AG09309 (cell line): ENCODE measurements at places on chromosomes 5 and 9.

- no peak for DNase-seq
Measured at GRCh38 chr5:164355267-164355830, 849.9 kb downstream of the MAT2B start.

DNA sequence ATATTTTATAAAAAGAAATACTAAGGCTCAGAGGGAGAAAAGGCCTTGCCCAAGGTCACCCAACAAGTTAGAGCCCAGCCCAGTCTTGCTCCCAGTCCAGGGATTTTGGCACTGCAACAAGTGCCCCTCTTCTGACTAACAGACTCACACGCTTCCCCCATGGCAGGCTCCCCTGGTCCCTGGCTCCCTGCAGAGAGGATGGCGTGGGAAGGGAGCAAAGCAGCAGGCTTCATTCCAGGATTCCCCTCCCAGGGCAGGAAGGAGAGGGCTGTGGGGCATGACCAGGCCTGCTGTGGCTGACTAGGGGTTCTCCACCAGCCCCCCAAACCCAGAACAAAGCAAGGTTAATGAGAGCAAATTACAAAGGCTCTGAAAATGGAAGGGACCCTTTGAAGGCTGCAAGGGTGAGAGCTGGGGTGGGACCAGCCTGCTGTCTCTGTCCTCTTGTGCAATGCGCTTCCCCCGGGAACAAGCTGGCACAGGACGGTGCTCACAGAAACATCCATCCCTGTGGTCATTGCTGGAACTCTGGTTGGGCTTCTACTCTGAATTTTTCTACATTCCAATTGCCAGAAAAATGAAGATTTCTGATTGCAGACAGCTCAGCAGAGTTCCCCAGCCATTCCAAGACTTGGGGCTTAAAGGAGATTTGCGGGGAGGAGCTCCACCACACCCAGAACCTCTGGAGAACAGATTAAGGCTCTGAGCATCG is 37.1 kb upstream of the FAT2 start:
- DNase-seq, result peak; percentile 25

- no peak for DNase-seq
Measured at GRCh38 chr9:38318759-38319495, 73.6 kb upstream of the ALDH1B1 start.

GRCh38 chr9:22008717-22009505 is at the start of gene CDKN2B:
Gene CDKN2B (minus strand): TSS chr9:22009305. CDS start chr9:22008953, 352 bp downstream.
- peak; percentile 87 for DNase-seq

DNA sequence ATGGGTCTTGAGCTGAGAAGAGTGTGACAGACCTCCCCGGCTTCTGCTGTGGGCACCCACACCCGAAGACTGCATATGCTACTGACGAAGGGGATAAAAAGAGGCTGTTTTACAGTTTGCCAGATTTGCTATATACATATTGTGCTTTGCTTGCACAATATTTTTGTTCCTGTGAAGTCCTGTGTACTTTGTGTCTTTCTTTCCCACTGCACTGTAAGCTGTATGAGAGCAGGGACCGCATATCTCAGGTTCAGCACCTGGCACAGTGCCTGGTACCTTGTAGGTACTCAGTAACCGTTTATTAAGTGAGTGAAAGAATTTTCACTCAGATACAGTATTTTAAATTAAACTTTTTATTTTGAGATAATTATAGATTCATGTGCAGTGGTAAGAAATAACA is 8.2 kb upstream of the GARNL3 start:
- no peak for DNase-seq

- DNase-seq, result no peak
Measured at GRCh38 chr9:127081250-127082185, 40.9 kb downstream of the ANGPTL2 start.

DNA sequence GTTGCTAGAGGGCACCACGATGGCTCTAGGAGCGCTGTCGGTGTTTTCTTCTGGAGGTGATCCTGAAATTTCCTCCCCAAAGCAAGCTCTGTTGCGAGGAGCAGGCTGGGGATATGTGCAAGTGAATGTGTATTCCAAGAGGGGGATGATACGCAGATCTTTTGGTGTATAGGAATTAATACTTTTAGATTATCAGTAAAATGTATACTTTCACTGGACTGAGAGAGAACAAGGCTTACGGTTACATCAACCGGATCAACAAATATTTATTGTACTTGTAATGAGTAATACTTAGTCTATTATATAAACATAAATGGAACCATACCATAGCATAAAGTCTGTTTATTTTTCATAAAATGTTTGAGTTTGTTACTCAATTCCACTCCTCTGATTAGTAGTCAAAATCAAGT is 632 bp upstream of the PRKAA1 start:
- DNase-seq, result no peak

- DNase-seq, result peak; percentile 71
Measured at GRCh38 chr5:122723606-122724352, 51.1 kb upstream of the SNX2 start.

DNA sequence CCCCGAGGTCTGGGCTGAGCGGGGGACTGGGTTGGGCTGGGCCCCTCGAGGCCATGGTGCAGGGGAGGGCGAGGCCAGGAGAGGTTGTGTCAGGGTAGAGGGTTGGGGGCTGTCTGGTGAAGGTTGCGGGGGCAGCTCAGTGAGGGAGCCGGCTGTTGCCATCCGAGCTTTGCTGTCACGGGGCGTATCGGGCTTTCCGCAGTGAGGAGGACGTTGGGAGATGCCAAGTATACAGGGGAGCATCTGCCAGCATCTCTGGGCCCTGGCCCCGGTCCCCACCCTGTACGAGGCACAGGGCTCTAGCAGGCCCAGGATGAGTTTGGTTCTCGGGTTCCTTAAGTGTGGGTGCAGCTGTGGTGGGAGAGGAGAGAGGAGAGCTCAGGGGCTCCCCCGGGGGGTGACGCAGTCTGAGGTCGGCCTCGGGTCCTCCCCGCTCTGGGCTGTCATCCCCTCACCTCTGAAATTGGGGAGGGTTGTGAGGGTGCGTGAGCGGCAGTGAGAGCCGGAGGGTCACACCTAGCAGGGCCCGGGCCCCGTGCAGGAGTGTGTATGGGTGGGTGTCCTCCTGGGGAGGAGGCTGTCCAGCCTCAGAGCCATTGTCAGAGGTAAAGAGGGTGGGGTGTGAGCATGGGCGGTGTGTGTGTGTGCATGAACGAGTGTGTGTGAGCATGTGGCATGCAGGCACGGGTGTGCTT is 87.3 kb downstream of the COL5A1 start:
- DNase-seq, result no peak

- no peak for DNase-seq
Measured at GRCh38 chr5:117177302-117177701, 602.7 kb upstream of the SEMA6A start.

GRCh38 chr5:126137891-126138280 is 285.3 kb upstream of the GRAMD2B start:
- no peak for DNase-seq

DNA sequence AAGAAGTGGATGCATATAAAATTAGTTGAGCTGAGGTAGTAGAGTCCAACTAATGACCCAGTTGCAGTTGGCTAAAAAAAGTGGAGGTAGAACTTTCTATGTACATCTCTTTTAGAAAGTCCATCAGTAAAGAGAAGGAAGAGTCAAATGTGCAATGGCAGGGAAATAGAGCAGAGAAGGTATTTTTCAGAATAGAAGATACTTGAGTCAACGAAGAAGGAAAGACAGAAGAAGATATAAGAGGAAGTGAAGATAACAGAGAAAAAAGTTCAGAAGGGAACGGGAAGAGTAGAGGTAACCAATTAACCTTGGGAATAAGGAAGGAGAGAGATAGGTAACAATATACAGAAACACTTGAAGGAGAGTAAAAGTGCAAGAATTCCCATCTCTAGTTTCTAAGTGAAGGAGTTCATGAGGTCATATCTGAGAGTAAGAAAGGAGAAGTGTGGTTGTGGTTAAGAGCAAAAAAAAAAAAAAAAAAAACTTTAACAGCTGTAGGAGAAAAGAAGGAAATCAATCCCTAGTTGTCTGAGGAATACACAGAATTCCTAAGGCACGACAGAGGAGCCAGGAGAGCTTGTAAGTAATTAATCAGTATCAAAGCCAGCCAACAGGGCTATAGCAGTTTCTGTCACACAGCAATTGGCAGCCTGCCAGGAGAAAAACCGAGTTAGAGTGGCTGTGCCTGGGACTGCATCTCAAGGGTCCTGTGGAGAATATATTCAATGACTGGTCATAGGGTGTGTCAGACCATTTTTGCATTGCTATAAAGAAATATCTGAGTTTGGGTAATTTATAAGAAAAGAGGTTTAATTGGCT is 61.0 kb downstream of the ARL15 start:
- no peak for DNase-seq

DNA sequence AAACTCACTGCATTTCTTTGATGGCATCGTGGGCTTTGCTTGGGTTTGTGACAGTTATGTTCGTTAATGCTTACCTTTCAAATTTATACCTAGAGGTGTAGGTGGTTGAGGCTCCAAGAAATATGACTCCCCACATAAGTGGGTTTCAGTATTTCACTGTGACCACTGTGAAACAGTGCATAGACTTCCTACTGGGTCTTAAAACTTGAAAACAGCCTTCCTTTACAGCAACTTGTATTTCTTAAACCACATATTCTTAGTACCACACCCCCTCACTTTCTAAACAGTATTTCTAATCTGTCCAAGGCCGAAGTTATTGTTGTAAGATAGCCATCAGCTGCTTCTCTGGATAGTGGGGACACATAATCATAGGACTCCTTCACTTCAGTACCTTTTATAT is 48.3 kb downstream of the TMEFF1 start:
- no peak for DNase-seq

DNA sequence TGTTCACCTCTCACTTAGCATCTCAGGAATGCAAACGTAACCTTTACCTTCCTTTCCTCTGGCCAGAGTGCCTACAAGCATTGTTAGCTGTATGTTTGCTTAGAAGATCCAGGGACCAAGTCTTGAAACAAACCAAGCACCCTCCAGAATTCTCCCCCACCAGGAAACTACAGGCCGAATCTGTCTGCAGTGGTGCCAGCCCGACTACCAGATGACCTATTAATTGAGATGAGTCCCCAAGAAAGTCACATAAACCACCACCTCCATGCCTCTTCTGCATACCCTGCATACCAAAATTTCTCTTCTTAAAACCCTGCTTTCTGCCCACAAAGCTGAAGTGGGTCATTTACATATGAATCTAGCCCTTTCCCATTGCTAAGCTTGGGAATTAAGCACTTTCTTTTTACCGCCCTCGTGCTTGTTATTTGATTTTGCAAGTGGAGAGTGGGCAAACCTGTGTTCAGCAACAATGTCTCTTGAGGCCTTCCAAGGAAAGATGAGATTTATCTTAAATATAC is 1239.1 kb downstream of the CDH12 start:
- DNase-seq, result no peak

GRCh38 chr5:143957455-143957854 is 145.5 kb downstream of the HMHB1 start:
- no peak for DNase-seq

- no peak for DNase-seq
Measured at GRCh38 chr5:65986796-65987195, 60.4 kb downstream of the ERBIN start.

GRCh38 chr5:155103146-155103545 is 89.6 kb downstream of the KIF4B start:
- DNase-seq, result no peak

GRCh38 chr9:94999832-95000231 is 273.3 kb downstream of the AOPEP start:
- DNase-seq, result no peak

GRCh38 chr9:98214811-98215210 is 22.4 kb upstream of the CORO2A start:
- no peak for DNase-seq

- DNase-seq, result no peak
Measured at GRCh38 chr5:68200288-68200687, 15.3 kb upstream of the PIK3R1 start.

DNA sequence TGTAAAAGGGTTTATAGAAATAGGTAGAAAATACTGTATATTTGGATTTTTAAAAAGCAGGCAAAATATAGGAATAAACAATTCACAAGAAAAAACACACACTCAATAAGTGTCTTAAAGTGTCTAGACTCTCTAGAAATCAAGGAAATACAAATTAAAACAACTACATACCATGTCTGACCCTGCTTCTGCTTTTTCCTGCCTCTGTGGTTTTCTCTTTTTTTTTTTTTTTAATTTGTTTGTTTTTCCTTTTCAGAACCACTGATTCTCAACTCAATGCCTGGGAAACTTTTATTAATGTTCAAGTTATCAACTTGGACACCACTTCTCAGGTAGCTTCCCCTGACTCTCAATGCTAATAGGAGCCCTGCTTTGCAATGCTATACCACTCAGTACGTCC is 25.5 kb upstream of the TAS2R1 start:
- no peak for DNase-seq

GRCh38 chr9:128523199-128523925 is 18.8 kb downstream of the GLE1 start:
- no peak for DNase-seq

- no peak for DNase-seq
Measured at GRCh38 chr5:170333161-170333910, 35.8 kb upstream of the LCP2 start.

DNA sequence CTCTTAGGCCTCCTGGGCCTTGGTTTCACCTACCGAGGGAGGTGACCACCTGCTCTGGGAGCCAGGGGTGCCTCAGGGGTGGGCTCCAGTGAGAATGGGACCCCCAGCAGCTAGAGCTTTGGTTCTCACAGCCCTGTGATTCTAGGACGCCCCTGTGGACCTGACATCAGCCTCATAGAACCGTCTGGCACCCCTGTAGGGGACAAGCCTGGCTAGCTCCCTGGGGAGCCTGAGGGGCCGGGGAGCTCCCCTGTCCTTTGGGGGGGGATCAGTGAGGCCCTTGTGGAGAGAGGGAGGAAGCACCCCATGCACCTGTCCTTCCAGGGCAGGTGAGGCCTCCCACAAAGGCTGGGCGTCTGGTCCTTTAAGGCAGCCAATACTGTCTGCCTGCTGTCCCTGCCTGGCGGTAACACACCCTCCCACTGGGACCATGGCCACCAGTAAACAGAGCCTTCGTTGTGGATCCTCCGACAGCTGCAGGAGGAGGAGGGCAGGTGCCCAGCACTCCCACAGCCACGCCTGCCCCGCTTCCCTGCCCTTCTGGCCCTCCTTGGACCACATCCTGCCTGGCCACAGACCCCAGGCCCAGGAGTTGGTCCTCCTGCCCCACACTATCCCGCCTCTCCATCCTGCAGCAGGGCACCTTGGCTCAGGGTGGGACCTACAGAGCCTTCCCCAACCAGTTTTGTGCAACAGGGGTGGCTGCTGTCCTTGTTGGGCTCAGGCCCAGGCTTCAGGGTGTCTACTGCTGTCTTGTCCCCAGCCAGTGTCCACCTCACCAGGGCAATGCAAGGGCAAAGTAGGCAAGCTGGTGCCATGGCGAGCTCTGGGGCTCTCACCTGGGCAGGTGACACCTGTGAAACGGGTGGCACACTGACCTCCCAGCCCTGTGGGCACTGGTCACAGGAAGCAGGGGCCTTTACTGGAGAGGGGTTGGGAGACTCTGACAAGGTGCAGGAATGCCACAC is 3.0 kb upstream of the TUBB4B start:
- DNase-seq, result no peak

- no peak for DNase-seq
Measured at GRCh38 chr5:103424453-103425205, 138.0 kb downstream of the NUDT12 start.

- DNase-seq, result peak; percentile 85
Measured at GRCh38 chr5:174503461-174504265, 220.7 kb upstream of the MSX2 start.

DNA sequence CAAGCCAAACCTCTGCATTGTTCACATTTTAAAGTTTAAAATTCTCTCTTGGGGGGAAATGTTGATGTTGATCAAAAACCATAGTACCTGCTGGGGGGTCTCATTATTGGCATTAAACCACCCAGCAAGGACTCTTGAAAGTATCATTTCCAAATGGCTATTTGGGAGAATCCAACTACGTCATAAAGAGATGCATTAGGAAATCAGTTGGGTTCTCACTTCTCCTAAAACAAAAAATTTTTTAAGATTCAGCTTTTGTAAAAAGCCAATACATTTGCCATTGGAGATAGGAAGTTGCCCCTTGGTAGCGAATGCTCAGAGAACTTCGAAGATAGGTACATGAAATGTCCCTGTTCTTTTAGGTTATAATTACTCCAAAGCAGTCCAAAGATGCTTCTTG is 96.4 kb downstream of the GNAQ start:
- no peak for DNase-seq
